ENCODE measurements at places on chromosomes 5 and 9. TPM values are rescaled to one million over a fixed set of nuclear protein-coding genes. Genes with fewer than 3 reads are reported as not detected.

The PCDHB16 gene
- total RNA-seq, result 0.08 TPM

The IFNA17 gene
- not detected for total RNA-seq

The PTRH1 gene
- total RNA-seq, result 12.5 TPM

The FCN2 gene
- not detected for total RNA-seq

The DRD1 gene
- 0.13 TPM for total RNA-seq

The INPP5E gene
- total RNA-seq, result 17.4 TPM

The EIF4E1B gene
- not detected for total RNA-seq

The LRRC8A gene
- total RNA-seq, result 130 TPM

The RNF180 gene
- total RNA-seq, result 0.36 TPM

The TICAM2 gene
- 1.6 TPM for total RNA-seq

The TRIM7 gene
- total RNA-seq, result 29.9 TPM

The CCNI2 gene
- total RNA-seq, result 0.07 TPM

The PCAT7 gene
- 0.74 TPM for total RNA-seq

The SMIM3 gene
- 13.1 TPM for total RNA-seq

The FABP6 gene
- 0.53 TPM for total RNA-seq

The GZMA gene
- not detected for total RNA-seq

The FAM193B gene
- total RNA-seq, result 25.8 TPM

The FLT4 gene
- total RNA-seq, result 4.4 TPM

The CDH10 gene
- 0.14 TPM for total RNA-seq

The TMED7 gene
- total RNA-seq, result 52.4 TPM

The CDKN2B-AS1 gene
- total RNA-seq, result not detected

The BTNL9 gene
- 0.77 TPM for total RNA-seq

The FAM221B gene
- not detected for total RNA-seq

The TMEFF1 gene
- total RNA-seq, result 1.2 TPM

The DCP2 gene
- 11.7 TPM for total RNA-seq

The TMC1 gene
- total RNA-seq, result 0.03 TPM

The IL5 gene
- not detected for total RNA-seq

The SPATA31D1 gene
- not detected for total RNA-seq

The OTP gene
- 0.13 TPM for total RNA-seq
